Left lung (tissue), 14 donors: ENCODE measurements at places on chromosomes 4 and X. TPM values are rescaled to one million over a fixed set of nuclear protein-coding genes. Genes with fewer than 3 reads are reported as not detected.

DNA sequence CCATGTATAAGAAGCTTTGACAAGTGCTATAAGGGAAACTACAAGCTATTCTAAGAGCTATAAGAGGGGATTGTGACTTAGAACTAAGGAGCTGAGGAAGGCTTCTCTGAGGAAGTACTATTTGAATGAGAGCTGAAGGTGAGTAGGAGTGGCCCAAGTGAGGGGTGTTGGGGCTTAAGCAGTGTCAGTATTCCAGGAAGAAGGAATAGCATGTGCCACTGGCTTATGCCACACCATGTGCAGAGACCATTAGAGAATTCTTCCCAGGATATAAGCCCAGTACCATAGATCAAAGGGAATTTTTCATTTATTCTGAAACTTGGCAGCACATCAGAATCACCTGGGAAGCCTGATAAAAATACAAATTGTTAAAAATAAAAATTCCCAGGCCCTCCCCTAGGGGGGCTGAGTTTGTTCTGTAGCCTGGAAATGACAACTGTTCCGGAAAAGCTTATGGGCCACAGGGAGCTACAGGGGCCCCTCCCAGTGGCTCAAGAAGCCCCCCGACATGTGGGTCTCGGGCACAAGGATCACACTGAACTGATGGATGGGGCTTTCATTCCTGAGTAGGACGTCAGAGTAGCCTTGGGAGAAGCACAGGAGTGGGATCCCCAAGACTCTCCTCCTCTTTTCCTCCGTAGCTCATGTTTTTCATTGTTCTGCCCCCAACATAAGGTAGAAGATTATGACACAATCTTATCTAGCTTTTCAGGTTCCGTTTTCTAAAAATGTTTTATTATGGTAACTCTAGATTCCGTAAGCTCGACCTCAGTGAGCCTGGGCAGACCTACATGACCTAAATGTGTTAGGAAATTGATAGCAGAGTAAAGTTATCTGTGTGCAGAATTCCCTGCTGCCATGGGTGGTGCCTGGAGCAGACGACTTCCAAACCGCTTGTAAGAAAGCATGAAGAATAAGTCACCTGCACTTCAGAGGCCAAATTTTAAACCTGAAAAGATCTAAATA lies 119.3 kb downstream of the AFF1 start:
- DNase-seq, result no peak

DNA sequence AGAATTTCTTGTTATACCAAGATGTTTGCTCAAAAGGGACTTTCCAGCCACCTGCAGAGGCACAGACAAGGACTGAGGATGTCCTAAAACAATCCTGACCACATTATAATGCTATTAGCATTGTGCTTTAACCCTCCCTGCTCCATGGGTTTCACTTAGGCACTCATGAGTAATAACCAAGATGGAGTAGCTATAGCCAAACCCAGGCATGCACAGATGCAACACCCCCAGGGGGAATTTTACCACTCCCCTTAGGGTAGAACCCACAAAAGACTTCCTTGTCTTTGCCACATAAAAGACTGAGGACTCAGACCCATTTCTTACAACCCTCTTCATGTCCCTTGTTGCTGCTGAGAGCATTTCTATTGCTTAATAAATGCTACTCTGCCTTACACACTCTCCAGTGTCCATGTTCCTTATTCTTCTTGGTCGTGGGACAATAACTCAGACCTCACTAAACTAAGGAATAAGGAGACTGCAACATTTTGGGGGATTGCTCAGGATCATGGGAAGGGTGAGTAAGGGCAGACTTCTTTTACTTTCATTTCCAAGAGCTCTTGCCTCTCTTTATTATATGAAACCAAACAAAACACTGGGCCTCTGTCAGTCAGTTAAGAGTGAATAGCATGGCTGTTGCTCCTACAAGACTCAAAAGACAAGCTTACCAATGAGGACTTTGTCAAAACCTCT lies 103.5 kb downstream of the TECRL start:
- no peak for DNase-seq

DNA sequence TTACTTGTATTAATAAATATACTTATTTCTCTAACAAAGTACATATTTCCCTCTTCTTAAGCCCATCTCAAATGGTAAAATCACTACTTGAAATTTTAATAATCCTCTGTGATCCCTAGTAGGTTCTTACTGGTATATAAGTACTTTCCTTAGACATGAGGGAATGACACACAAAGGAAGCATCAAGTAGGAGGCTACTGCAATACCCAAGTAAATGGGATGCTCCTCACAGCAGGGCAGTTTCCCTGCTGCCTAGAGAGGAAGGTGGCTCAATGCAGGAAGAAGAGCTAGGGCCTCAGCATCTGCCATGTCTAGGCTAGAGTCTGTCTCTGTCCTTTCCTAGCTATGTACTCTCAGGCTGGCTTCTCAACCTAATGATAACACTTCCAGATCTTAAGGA lies 122.1 kb upstream of the DIPK2B start:
- DNase-seq, result no peak

- DNase-seq, result no peak
These were observed 27.7 kb upstream of the REST start for GRCh38 chr4:56879996-56880395.

DNA sequence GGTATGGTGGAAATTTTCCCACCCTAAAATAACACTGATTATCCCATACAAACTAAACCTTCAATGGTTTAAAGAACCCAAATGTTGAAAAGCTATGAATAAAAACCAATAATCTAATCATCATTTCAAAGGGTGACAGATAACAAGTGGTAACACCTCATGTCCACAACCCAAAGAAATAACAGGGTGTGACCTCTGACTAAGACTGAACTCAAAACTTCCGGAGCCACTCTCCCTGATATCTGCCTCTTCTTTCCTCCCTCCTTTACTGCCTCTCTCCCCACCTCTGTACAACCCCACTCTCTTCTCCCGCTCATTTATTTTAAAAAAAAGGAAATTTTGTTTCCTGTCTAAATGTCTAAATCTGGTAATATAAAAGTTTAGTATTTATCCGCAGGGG lies 11.5 kb downstream of the FBXW7 start:
- DNase-seq, result no peak

DNA sequence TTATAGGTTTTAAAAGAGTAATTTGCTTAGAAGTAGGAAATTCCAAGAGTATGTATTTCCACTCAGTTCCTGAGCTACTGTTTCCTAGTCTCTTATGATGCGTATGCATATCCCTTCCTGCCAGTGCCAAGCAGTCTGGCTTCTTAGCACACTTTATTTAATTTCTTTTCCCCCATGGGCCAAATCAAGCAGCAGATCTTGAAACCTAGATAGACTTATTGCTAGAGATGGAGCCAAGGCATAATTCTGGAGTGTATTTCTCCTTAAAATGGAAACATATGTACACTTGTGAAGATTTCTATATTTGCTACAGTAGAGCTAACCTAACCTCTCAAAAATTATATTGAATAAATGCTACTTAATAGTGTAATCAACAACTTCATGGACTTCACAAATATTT lies 2337.6 kb downstream of the PCDH7 start:
- no peak for DNase-seq

DNA sequence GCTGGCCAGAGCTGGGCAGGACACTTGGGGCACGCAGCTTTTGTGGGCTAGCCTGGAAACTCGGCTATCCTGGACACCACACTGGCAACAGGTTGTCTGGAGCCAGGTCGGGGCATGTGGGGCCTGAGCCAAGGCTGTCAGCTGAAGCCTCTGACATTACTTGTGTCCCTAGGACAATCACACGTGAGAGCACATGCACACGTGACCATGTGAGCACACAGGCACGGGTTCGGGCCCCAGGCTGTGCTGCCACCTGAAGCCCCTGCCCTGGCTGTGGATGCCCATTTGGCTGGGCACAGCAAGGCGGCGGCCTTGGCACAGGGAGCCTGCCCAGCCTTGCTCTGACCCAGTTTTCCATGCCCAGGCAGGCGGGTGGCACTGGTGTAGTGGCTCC lies 8.7 kb upstream of the FGFR3 start:
- no peak for DNase-seq

BEX1 gene
- polyA plus RNA-seq, result 13.3 TPM

MTM1 gene
- polyA plus RNA-seq, result 11.0 TPM

PRKG2 gene
- 2.7 TPM for polyA plus RNA-seq

- DNase-seq, result no peak
These were observed 34.5 kb downstream of the ACE2 start for GRCh38 chrX:15566244-15566643.

DNA sequence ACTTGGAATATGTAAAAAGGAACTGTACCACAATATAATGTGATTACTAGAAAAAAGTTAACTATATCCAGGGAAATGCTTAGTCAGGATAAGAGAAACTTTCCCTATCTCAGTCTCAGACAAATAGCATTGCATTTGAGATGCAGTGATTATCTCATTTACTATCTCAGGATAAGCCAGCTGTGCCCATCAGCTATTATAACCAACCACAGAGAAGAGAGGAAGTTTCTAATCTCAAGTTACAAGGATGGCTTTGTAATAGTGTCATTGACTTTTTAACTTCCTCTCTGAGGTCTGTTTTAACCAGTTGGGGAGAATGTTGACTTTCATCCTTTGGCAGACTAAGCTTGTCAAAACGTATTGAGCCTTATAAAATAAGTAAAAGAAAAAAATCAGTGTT lies 56.5 kb downstream of the SNX25 start:
- no peak for DNase-seq

DSPP gene
- 0.06 TPM for polyA plus RNA-seq

- peak; percentile 86 for DNase-seq
These were observed 108.0 kb downstream of the TMEM131L start for GRCh38 chr4:153573881-153574802.

CXCL10 gene
- polyA plus RNA-seq, result 0.94 TPM

GRCh38 chrX:110006821-110007375 lies 4.0 kb downstream of the TMEM164 start:
- DNase-seq, result no peak

DNA sequence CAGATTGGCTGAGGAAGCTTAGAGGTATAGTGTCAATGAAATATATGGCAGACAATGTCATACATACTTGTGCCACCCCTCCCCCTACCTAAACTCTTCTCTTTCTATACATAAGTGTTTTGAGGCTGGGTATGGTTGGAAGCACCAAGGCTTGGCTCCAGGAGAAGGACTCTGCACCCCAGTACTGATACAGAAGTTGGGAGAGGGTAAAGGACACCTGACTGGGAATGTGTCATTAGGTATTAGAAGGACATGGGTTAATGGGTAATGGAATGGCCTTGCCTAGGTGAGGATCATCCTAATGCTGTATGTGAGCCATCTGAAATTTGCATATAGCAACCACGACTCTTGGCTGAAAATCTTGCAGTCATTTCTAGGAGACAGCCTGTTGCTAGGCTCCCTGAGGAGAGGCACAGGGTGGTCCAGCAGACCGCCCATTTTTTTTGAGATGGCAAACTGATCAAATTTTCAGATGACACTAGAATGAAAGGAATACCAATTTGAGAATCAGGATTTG lies 26.8 kb upstream of the AP1S2 start:
- no peak for DNase-seq

NALF2 gene
- polyA plus RNA-seq, result 0.09 TPM

CTAG1A gene
- not detected for polyA plus RNA-seq

DNA sequence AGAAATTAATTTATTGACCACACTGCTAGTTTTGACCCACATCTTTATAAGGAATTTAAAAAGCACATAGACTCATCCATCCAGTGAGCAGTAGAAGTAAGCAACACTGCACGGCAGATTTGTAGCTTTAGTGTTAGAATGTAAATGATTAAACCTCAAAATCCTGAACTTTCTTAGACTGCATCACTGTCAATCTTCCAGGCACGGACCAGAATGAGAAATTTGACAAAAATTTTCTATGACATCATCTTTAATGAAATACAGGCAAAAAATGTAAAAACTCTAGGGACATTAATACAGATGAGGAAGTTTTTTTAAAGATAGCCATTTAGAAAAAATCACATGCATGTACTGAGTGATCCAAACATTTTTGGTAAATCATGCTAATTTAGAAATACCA lies 29.2 kb downstream of the NLGN4X start:
- DNase-seq, result no peak

ITIH6 gene
- 0.09 TPM for polyA plus RNA-seq

DNA sequence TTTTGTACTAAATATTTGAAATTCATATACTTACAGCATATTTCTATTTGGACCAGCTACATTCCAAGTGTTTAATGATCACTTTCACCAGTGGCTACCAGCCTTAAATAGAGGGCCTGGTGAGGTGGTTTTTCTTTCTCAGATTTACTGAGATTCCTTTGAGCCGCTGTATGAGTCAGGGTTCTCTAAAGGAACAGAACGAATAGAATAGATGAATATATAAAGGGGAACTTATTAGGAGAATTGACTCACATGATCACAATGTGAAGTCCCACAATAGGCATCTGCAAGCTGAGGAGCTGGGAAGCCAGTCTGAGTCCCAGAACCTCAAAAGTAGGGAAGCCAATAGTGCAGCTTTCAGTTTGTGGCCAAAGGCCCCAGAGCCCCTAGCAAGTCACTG lies 146.2 kb upstream of the TLL1 start:
- no peak for DNase-seq

LINC00632 gene
- 19.2 TPM for polyA plus RNA-seq

ATP10D gene
- polyA plus RNA-seq, result 32.7 TPM

DNA sequence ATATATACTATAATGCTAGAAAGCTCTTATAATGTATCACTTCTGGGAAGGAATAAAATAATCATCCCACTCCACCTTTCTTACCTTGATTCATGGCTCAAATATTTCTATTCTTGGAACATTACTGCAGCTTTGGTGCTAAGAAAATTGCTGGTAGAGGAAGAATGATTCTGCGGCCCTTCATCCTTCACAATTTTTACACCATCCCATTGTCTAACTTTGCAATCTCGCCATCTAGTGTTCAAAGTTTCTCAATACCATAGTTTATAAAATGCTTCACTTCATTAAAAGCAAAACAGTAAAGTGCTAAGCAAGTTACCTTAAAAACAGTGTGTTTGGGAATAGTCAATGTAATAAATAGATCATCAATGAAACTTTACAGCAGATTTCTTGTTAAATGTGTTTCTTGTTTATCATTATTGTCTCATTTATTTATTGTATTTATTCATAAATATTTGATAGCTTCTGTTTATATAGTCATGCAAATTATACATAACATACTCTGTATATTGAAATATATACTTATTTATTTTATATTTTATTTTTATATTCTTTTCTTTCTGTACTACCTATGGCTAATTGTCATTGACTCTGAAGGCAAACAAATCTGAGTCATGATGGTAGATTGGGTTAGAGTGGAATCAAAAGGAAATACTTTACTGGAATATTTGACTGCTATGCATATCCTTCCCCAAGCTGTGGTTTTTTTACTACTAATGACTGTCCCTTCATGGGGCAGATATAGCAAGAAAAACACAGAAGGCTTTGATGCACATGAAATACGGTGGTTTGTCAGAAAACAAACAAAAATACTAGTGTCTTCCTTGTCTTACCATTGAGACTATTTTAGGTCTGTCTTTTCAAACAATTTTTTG lies 390.7 kb downstream of the MAPK10 start:
- peak; percentile 51 for DNase-seq

GRCh38 chrX:21911481-21911880 lies 29.0 kb upstream of the SMS start:
- DNase-seq, result no peak

GRCh38 chr4:71445811-71446210 lies 107.0 kb downstream of the SLC4A4 start:
- DNase-seq, result peak; percentile 32

RAB40A gene
- 3.5 TPM for polyA plus RNA-seq
